ENCODE measurements at places on chromosomes 11 and 22. TPM values are rescaled to one million over a fixed set of nuclear protein-coding genes. Genes with fewer than 3 reads are reported as not detected.
A peak's percentile ranks its signal among the peaks of the same experiment; 100 is the strongest.

GRCh38 chr11:67436459-67437081, 912 bp downstream of the PTPRCAP start:
- no peak for DNase-seq

DNA sequence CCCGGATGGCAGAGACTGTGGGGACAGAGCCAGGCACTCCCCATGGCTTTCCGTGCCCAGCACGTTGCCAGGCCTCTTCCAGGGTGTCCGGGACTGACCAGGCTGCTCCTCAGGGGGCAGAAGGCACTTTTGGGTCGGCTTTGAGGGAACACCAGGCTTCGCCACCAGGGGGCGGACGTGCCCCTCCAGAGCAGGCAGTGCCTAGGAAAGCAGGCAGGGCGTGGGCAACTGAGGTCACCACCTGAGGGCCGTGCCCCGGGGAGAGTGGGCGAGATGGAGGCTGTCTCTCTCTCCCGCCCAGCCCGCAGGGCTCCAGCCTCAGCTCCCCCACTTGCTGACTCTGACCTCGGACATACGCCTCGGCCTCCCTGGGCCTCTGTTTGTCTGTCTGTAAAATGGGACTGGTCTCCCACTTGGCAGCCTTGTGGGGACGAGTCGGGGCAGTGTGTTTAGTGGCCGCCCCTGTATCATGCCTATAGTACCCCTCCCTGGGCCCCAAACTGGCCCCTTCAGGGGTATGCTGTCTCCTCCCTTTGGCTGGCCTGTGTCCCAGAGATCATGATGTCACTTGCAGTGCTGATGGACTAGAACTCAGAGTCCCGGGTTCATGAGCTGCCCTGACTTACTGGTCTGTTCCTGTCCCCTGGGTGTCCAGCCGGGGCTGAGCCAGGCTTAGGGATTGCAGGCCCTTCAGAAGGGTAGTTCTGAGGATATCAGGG, 4.4 kb upstream of the PRR5 start:
- peak; percentile 77 for DNase-seq

GRCh38 chr11:132036746-132037466, 666.5 kb downstream of the NTM start:
- no peak for DNase-seq

DNA sequence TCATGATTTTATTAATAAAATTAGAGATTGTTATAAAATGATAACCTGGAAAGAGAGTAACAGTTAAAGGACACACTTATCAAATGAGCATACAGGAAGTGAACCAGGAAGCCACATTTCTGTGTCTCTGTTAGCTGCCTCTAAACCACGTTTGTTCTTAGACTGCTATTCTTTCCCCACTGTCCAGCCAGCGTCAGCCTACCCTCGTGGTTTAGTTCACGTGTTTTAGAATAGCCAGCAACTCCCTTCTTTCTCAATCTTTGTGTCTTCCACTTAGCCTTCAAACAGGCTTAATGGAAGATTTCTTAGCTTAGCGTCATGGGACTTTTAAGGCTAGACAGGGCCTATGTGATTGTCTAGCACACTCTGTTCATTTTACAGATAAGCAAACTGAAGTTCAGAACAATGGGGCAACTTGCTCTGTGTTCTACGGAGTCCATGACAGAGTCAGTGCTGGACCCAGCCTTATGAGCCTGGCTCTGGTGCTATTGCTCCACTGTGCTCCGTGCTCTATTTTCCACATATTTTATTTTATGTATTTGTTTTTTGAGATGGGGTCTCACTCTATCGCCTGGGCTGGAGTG, 27.2 kb downstream of the GRAMD1B start:
- peak; percentile 39 for DNase-seq

DNA sequence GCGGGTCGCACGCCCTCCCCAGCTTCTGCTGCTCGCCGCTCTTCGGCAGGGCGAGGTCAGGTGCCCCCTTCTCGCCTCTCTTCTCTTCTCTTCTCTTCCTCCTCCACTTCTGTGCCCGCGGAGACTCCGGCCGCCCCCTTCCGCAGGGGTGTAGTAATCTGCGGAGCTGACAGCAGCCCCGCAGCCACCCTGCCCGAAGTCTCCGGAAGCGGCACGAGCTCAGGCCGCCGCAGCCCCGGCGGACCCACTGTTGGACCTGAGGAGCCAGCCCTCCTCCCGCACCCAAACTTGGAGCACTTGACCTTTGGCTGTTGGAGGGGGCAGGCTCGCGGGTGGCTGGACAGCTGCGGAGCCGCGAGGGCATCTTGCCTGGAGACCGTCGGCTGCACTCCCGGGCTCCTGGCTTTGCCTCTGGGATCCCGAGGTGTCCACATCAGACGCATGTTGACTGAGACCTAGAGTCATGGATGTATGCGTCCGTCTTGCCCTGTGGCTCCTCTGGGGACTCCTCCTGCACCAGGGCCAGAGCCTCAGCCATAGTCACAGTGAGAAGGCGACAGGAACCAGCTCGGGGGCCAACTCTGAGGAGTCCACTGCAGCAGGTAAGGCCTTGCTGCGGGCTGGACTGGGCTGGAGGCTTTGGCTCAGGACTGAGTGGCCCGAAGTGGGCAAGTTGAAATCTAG, 486 bp downstream of the STIM1 start:
- DNase-seq = no peak

DNA sequence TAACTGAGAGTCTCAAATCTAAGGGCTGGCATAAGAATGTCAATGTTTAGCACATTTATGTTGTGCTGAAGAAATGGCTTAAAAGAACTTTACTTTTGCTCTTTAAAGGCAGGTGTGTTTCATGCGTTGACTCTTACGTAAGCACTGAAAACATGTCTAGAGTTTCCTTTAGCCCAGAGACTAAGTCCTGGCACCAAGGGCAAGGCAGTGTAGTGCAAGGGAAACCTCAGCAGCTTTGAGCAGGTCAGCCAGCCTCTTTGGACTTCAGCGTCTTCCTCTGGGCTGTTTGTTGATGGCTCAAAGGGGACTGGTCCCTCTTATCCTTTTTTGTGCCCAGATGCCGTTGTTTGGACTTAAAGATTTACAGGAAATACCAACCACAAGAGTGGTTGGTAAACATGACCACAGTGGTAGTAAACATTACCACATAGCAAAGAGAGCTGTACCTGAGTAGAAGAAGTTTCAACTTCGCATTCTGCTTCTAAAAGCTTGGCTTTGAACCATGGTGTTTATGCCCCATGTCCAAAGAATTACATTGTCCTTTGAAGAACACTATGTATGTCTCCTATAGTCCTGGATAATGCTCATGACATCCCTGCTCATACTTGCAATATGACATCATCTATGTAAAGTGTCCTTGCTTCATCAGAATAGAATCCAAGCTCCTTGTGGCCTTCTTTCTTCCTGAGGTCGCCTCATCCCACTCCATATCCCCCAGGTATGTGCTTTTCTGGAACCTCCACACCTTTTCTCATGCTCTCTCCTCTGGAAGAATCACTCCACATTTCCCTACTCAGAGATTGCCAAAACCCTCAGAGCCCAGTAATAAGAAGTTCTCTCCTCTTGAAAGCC, 23.5 kb downstream of the TENM4 start:
- DNase-seq = no peak

DNA sequence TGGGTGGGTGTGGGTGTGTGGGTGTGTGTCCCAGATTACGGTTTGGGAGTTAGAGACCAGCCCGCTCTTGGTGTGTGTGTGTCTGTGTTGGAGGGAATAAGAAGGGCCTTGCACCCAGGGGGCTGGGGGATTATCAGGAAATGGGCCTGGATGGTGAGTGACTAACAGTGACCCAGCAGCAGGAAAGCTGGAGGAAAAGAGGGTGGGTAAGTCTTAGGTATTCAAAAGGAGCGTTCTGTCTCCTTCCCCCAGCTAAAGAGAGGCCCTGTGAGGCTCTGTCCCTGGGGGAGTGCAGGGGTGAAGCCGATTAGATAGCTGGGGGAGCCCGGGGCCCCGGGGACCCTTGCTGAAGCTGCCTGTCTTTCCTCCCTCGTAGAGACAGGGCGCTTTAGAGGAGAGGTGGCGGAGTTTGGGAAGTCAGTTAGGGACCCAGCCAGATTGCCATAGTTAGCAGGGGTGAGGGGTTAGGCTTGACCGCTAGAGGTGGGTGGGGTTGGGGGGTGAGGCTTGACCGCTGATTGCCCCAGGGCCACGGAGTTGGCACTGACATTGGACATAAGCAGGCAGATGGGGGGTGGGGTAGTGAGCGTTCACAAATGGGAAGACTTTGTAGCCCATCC, 1.5 kb downstream of the OAF start:
- no peak for DNase-seq

- DNase-seq = peak; percentile 84
Observed at GRCh38 chr11:46315033-46315738, 32.1 kb upstream of the DGKZ start.

- no peak for DNase-seq
Observed at GRCh38 chr11:106061249-106061784, 15.8 kb downstream of the KBTBD3 start.

DNA sequence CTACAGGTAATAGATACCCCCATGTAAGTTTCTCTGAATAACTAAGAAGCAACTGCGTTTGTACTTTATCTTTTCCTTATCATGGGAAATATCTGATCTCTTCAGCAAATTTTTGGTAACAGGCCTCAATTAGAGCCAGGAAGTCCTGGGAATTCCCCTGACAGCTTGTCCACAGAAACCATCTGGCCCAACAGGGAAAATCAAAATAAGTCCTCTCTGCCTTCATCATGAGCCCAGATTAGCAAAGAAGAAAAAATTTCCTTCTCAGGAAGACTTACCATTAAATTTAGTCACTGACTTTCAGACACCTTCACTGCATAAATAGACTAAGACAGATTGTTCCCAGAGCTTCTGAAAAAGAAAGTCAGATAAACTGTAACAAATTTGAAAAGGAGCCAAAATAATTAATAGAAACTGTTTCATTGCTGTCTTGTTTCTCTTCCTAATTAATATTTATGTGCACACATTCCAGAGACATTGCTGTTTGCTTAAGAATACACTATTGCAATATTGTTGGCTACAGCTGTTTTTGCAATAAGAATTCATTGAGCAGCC, 278.1 kb upstream of the FAT3 start:
- no peak for DNase-seq

DNA sequence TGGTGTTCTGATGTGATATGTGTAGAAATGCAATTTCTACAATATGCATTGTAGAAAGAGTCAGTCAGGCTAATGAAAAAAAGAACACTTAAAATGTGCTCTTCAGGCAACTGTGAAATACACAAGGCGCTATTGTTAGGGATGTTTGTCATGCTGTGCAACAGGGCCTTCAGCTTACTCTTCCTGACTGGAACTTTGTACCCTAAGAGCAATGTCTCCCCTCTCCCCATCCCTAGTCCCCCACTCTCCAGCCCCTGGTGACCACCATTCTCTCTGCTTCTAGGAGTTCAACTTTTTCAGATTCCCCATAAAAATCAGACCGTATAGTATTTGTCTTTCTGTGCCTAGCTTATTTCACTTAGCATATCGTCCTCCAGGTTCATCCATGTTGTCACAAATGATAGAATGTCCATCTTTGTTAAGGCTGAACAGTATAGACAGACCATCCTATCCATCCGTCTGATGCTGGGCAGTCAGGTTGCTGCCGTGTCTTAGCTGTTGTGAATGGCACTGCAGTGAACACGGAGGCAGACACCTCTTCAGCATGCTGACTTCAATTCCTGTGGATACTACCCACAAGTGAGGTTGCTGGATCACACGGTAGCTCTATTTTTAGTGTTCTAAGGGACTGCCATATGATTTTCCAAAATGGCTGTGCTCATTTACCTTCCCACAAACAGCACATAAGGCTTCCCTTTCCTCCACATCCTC, 10.7 kb downstream of the NDUFV1 start:
- no peak for DNase-seq

- no peak for DNase-seq
Observed at GRCh38 chr22:26847046-26847445, 189.7 kb downstream of the MIAT start.

DNA sequence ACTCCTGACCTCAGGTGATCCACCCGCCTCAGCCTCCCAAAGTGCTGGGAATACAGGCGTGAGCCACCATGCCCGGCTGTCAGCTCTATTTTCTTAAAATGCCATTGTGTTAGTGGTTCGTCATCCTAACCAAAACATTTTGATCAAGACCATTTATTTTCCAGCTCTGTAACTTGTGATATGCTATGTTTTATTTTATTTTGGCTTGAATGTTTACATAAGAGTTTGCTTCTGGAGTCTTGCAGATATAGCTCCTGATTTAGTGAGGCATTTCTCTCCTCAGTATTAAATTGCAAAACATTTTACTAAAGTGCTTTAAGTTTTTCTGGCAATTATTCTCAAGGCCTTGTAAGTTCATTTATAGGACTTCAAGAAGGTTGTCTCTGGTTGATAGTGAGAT, 4.4 kb downstream of the EP300 start:
- no peak for DNase-seq

- no peak for DNase-seq
Observed at GRCh38 chr11:66293352-66293751, 1.7 kb downstream of the TMEM151A start.

- DNase-seq = no peak
Observed at GRCh38 chr11:44389963-44390605, 80.1 kb upstream of the ALX4 start.

GRCh38 chr11:125239585-125240560, 75.3 kb downstream of the PKNOX2 start:
- no peak for DNase-seq

DNA sequence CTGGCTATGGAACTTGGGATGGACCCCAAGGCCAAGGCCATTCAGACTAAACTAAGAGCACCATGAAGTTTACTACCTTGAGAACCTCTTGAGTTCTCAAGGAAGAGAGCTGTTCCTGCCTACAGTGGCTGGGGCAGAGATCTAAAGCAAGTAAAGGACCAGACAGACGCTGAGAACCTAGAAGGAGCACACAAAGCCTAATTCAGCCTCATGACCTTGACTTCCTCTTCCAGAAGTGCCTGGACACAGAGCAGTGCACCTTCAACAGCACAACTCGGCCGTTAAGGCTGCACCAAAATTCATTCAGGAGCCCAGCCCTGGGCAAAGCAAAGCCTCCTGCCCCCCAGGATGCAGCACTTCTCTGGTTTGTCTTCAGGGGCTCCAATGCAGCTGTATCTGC, 82.9 kb upstream of the AKIP1 start:
- no peak for DNase-seq

Gene GSTT4
- total RNA-seq = not detected

Gene PNPLA5
- total RNA-seq = not detected

Gene CASP5
- total RNA-seq = not detected

Gene OR8I2
- not detected for total RNA-seq

Gene OR5P2
- total RNA-seq = not detected

Gene DKK3
- total RNA-seq = 334 TPM

Gene OR10A2
- not detected for total RNA-seq

Gene DEUP1
- total RNA-seq = not detected

Gene NXPE1
- not detected for total RNA-seq

Gene DPP3
- total RNA-seq = 31.7 TPM

Gene CCDC87
- 0.45 TPM for total RNA-seq

All from fibroblast of the aortic adventitia (primary cell).